GM06990 (cell line): ENCODE measurements at places on chromosomes 16 and 17.

DNA sequence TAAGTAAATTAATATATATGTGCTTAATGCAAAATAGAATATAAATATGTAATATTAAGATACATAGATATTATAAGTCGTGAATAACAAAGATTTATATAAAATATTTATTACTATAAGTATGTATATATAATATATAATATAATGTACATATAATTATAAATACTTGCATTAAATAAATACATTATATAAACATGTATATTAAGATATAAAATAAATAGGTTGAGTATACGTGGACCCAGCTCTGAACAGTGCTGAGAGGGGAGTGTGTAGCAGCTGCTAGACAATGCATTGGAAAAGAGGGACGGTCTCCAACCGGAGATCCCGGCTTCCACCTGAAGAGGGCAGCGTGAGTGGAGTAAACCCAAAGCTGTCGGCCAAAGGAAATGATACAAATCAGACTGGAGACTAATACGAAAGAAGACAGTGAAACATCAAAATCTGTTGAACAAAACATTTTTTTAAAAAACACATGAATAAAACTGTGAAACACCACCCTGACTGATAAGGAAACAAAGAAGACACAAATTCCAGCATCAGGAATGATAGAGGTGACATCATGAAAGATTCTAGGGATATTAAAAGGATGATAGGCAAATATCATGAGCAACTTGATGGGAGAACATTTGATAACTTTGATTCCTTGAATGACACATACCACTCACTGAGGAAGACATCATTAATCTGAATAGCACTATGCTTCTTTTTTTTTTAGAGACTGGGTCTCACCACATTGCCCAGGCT is 125.4 kb upstream of the CHMP6 start:
- DNase-seq, result no peak

- no peak for DNase-seq
These were observed 13.6 kb downstream of the HEATR6 start for GRCh38 chr17:60065136-60065535.

DNA sequence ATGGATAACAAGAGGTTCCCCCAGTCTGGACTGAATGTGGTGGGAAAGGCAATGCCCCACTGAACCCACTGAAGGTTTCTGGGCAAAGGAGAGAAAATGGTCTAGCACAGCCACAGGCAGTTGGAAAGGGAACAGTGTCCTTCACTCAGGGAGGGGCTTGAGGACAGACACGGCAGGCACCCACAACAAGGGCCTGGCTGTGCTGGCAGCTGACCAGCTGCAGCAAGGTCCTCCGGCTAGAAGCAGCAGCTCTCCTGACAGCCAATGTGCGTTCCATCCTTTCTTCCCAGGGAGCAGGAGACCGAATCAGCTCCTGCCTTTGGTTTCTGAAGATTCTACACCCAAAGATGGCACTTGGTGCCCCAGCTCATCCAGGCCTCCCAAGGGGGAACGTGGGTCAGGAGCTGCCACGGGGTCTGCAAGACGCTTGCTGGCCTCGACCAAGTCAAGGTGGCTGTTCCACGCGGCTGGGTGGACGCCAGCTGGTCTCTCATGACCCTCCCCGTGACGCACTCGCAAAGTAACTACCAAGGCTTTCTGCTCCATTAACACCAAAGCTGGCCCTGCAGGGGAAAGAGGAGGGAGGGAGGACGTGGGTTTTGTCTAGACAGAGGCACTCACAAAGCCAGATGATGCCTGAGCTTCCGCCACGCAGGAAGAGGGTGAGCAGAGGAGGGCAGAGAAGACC is 11.1 kb downstream of the ABR start:
- no peak for DNase-seq

DNA sequence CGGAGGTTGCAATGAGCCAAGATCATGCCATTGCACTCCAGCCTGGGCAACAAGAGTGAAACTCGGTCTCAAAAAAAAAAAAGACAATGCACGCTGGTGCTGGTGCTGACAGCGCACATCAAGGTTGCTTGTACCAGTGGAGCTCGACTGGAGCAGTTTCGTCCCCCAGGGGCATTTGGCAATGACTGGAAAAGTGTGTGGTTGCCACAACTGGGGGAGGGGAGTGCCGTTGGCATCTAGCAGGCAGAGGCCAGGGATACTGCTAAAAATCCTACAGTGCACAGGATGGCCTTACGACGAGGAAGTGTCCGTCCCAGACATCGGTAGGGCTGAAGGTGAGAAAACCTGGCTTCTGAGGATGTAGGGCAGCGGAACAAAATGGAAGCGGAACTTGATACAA is 2.4 kb downstream of the MEAK7 start:
- DNase-seq, result no peak

GRCh38 chr17:55341432-55341831 is 76.7 kb downstream of the HLF start:
- no peak for DNase-seq

- DNase-seq, result no peak
These were observed 13.7 kb upstream of the TAT start for GRCh38 chr16:71590584-71590983.

GRCh38 chr17:42002792-42003301 is 14.4 kb downstream of the DNAJC7 start:
- DNase-seq, result no peak
